AML-193 (cell line): ENCODE measurements at places on chromosomes 5 and 9.

DNA sequence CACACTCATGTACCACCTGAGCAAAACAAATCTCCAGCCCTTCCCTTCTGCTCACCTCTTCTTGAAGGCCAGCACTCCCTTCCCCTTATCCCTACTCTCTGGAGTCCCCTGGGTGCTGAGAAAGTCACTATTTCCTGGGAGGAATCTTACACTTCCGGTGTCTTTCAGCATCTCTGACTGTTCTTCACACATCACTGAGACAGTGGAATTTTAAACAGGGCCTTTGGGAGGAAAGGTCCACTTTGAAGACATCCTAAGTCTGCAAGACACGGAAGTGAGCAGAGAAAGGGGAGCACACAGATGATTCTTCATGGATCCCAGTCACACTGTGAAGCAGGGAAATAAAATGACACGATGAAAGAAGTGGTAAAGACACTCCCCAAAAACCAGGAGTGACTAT is 25.6 kb downstream of the FRMD3 start:
- DNase-seq, result no peak

DNA sequence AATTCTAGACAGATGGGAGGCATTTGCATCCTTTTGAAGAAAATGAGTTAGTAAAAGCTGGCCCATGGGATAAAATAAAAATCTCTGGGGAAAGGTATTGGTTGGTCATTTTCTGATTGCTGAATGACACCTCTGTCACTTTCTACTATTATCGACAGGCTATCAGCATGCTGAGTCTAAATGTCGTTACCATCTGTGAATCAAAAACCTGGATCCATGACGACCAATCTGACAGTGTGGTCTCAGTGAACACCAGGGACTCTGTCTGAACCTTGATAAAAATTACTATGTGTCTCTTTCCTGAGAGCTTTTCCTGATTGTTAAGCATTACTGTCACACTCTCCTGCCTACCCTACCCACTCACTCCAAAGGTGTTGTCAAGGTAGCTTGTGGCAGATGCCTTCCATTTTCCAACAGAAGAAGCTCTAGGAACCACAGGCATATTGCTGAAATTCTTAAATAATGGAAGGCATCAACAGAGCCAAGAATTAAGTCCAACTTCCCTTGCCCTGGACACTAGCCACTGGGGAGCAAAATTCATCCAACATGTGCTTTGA is 12.6 kb upstream of the ASTN2 start:
- DNase-seq, result no peak

- no peak for DNase-seq
Measured at GRCh38 chr9:121357011-121357410, 13.0 kb downstream of the STOM start.

- DNase-seq, result no peak
Measured at GRCh38 chr5:17077440-17078233, 139.8 kb upstream of the BASP1 start.

DNA sequence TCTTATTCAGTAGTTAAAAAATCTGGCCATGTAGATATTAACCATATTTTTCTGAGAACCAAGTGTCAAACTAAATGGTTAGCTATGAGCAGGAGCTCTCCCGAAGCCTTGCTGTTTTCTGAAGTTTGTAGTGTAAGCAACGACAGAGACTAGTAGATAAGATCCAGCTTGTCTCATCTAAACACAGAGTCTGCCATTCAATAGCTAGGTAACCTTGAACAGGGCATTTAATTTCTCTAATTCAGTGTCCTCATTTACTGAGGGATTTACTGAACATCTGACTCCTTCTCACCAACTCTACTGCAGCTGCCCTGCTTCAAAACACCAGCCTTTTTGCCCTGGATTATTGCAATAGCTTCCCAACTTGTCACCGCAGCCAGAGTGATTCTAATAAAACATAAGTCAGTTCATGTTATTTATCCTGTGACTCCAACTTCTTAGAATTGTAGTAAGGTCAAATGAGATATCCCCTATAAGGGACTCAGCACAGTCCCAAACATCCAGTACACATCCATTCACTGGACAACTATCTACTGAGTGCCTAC is 337.0 kb downstream of the PLK2 start:
- no peak for DNase-seq
